ENCODE measurements at places on chromosomes 12 and 14.

GRCh38 chr12:2265461-2266167 is 212.8 kb downstream of the CACNA1C start:
- DNase-seq = no peak

DNA sequence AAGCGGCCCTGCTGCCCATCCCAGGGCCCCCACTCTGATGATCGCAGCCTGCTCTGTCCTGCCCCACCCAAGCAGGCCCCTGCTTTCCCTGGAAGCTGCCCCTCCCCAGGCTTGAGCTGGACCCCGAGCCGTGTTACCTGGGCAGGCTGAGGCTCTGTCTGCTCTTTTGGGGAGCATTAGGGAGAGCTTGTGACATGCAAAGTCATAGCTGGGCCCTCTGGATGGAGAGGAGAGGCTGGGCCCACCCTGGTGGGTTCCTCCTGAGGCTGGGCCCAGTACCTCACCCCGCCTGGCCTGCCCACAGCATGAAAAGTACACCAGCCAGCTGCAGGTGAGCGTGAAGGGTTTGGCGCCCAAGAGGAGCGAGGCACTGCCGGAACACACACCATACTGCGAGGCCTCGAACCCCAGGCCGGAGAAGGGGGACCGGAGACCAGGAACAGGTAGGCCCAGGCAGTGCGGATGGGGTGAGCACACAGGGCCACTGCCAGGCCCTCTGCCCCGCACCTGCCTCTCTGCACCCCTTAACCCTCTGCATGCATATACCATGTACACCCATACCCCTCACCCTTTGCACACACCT is 15.0 kb downstream of the CEP170B start:
- no peak for DNase-seq

GRCh38 chr14:61417883-61418455 is 96.6 kb downstream of the PRKCH start:
- DNase-seq = no peak

- DNase-seq = no peak
Observed at GRCh38 chr14:91402771-91403600, 14.6 kb downstream of the CCDC88C start.

- no peak for DNase-seq
Observed at GRCh38 chr14:69458350-69458749, 26.2 kb upstream of the PLEKHD1 start.

- no peak for DNase-seq
Observed at GRCh38 chr12:1768615-1769014, 51.8 kb upstream of the LRTM2 start.

DNA sequence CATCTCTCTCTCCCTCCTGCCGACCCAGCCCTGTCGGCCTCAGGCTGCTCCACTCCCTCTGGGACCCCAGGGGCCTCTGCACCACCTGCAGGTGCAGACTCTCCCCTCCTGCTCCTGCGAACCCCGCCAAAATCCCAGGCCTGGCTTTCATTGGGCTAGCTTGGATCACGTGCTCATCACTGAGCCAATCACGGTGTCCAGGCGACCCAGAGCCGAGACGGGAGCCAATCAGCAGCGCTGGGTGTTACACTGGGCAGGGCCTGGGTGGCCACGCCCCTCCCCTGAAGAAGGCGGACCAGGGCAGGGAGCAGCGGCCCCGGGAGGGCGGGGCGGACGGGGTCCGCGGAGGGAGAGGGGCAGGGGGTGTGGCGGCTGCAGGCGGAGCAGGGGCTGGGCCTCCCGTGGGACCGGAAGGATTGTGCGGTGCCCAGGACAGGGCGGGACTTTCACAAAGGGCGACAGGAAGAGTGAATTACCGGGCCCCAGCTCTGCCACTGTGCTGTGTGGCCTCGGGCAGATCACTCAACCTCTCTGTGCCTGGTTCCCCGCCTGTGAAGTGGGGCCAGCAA is 66.6 kb upstream of the FBRSL1 start:
- no peak for DNase-seq
